ENCODE measurements at places on chromosomes 6 and 20. TPM values are rescaled to one million over a fixed set of nuclear protein-coding genes. Genes with fewer than 3 reads are reported as not detected.

The MUC22 gene
- not detected for total RNA-seq

The SPEF1 gene
- 0.93 TPM for total RNA-seq

- H3K27ac ChIP-seq: no peak overlapping the region
- H3K36me3 ChIP-seq: peaks cover 2% of the 10 kb centered on the region
Observed at GRCh38 chr6:2943564-2943955, 27.8 kb downstream of the SERPINB6 start.

DNA sequence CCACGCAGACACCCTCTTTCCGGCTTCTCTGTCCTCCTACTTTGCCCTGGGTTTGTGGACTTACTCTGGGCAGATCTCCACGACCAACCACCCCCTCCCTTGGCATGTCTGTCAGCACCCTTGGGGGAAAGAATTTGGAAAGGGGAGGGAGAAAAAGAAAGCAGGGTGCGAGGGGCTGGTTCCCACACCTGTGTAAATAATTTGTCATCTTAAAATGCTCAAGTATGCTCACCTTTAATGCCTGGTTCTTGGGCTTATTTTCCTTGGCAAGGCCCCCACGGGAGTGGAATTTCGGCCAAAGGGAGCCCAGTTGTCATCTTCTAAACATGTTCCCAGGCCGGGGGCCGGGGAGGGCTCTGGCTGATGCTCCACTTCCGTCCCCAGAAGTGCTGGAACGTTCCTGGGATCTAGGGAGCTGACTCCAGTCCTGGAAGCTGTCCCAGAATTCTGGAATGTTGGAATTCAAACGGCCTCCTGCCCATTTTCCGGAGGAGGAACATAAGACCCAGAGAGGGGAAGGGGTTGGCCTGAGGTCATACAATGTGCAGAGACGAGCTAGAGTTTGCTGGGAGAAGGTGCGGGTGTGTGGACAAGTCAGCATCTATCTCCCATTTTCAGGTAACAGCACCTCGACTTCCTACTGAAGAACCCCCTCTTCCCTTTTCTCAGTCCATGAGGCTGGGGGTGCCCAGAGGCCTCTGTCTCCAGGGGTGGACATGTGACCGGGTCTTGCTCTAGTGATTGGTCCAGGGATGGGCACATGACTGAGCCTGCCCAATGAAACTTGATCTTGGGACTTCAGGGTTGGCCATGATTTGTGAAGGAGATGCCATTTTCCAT lies 122.3 kb downstream of the CEBPB start:
- H3K4me1 ChIP-seq: peaks cover 39% of the 10 kb centered on the region
- H3K4me3 ChIP-seq: no peak overlapping the region
- H3K27me3 ChIP-seq: no peaks in the 10 kb centered on the region
- peak overlapping the region; percentile 20 for H3K27ac ChIP-seq
- DNase-seq: no peak
- no peaks in the 10 kb centered on the region for H3K36me3 ChIP-seq

DNA sequence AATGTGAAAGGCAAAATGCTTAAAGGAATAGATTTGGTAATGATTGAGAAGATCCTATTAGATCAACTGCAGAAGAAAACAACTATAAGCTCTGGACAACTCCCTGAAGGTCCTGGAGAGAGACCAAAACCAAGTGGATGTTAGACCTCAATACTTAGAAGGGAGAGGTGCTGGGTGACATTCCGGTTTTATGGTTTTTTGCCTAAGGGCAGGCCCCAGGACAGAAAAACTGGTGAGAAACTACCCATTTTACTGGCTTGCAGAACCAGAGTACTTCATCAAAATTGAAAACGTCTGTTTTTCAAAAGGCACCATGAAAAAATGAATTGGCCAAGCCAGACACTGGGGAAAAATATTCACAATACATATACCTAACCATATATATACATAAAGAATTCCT lies 26.3 kb downstream of the SAMHD1 start:
- no peaks in the 10 kb centered on the region for H3K4me1 ChIP-seq
- H3K4me3 ChIP-seq: no peak overlapping the region
- H3K36me3 ChIP-seq: no peaks in the 10 kb centered on the region
- no peak for DNase-seq
- no peaks in the 10 kb centered on the region for H3K27me3 ChIP-seq

DNA sequence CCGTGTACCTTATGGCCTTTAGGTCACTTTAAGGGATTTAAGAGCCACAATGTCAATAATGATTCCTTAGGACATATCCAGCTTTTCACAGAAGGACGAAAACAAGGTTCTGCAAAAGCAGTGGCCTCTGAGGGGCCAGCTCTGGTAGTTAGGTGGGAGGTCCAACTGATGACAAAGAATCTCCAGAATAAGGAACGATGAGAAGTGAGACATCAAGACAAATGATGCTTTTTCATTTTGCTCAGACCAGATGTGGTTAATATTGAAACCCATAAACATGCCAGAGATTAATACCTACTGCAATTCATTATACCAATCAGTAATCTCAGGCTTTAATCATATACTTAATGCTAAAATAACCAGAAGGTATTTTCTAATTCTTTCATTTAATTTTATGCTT lies 1.9 kb downstream of the C6orf58 start:
- no peak for DNase-seq
- no peak overlapping the region for H3K4me3 ChIP-seq
- H3K27ac ChIP-seq: no peak overlapping the region
- no peaks in the 10 kb centered on the region for H3K27me3 ChIP-seq
- no peaks in the 10 kb centered on the region for H3K36me3 ChIP-seq

DNA sequence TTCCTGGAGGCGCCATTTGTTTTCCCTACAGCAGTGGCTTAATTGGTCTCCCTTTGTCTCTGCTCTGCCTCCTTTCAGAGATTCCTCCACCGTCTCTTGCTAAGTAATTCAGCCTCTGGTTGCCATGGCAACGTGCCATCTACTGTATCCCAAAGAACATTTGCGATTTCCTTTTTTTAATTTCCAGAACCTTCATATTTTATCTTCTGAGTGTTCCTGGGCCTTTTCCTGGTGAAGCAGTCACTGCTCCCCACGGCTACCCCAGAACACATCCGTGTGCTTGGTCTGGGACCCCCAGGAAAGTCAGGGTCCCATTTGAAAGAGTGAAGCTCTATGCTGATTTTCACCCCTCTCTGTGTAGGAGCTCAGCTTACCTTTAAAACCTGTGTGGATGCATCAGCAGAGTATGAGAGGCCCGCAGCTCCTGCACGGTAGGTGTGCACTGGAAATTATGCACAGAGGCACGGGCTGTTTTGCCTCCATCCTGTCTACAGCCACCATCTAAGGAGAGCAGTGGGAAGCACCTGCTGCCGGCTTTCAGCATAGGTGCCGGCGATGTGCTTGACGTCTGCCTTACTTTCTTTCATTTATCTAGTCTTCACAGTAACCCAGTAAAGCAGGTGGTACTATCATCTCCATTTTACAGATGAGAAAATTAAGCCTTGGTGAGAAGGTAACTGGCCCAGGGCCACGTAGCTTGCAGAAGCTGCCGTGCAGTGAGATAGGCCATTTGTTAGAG lies 122.8 kb downstream of the SYCP2 start:
- H3K4me3 ChIP-seq: no peak overlapping the region
- no peaks in the 10 kb centered on the region for H3K36me3 ChIP-seq
- H3K27me3 ChIP-seq: peaks cover 11% of the 10 kb centered on the region
- H3K27ac ChIP-seq: no peak overlapping the region
- H3K4me1 ChIP-seq: no peaks in the 10 kb centered on the region

DNA sequence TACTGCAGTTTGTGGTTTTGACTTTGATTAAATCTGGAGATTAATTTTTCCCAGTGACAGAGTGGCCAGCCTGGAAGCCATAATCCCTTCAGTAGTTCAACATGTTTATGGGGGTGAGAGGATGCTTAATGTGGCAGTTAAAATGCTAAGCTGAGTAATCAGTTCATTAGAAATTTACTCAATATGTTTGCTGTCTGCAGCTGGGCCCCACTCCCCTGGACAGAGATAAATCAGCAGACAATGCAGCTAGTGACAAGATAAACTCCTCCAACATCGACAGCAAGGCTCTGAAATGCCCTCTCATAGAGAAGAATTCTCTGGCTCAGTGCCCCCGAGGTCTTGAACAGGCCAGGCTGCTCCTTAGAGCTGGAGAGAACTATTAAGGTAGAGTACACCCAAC lies 101.9 kb downstream of the LRFN2 start:
- no peaks in the 10 kb centered on the region for H3K36me3 ChIP-seq
- no peak overlapping the region for H3K4me3 ChIP-seq
- H3K27ac ChIP-seq: no peak overlapping the region
- no peaks in the 10 kb centered on the region for H3K4me1 ChIP-seq
- peaks cover 61% of the 10 kb centered on the region for H3K27me3 ChIP-seq

- H3K4me3 ChIP-seq: no peak overlapping the region
- H3K27me3 ChIP-seq: peaks cover 11% of the 10 kb centered on the region
- H3K27ac ChIP-seq: no peak overlapping the region
- no peaks in the 10 kb centered on the region for H3K36me3 ChIP-seq
- H3K4me1 ChIP-seq: no peaks in the 10 kb centered on the region
Observed at GRCh38 chr20:59429396-59429795, 129.0 kb downstream of the EDN3 start.

GRCh38 chr20:62979876-62980373 lies 26.8 kb downstream of the BHLHE23 start:
- H3K36me3 ChIP-seq: no peaks in the 10 kb centered on the region
- peaks cover 3% of the 10 kb centered on the region for H3K4me1 ChIP-seq
- H3K27me3 ChIP-seq: no peaks in the 10 kb centered on the region

DNA sequence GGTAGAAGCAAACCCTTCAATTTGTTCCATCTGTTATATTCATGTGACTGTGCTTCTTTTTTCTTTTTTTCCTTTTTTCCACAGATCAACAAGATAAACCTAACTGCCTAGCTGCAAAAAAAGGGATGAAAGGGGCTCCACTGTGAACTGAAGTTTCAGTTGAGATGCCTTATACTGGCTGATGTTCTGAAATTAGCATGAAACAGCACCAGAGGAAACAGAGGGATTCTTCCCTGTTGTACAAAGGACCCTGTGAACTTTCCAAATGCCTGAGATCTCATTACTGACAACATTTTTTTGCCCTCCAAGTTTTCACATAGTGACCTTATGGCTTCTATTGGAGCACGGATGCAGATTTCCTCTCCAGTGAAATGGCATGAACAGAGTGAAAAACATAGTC lies 302.7 kb upstream of the TFAP2D start:
- no peak overlapping the region for H3K27ac ChIP-seq
- DNase-seq: no peak
- H3K27me3 ChIP-seq: no peaks in the 10 kb centered on the region
- H3K36me3 ChIP-seq: no peaks in the 10 kb centered on the region
- no peaks in the 10 kb centered on the region for H3K4me1 ChIP-seq

DNA sequence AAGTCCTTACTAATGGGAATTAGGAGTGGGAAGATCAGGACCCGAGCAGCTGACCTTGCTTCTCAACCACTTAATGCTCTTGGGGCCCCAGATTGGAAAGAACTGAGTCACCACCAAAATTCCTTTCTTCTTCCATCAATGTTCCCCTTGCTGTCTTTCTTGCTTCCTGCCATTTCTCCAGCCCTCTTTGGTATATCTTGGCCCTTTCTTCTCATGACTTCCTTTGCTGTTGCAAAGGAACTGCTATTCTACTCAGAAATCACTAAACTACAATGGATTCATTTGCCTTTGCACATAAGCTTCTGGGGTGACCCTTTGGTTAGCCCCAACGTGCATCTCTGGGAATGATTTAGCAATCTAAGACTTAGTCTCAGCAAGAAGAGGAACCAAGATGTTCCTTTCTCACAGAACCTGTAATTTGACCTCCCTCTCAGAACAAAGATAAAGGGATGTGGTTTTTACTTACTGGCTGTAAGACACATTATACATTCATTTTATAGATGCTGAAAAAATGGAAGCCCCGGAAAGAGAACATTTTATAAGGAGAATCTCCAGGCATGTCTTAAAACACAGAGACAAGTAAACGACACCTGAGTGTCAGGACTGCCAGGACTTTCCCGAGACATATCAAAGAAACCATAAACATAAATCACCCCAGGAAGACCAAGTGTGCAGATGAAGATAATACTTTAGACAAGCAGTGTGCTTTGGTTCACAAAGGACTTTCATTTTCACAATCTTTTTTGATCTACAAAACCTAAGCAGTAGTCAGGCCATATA lies 99.0 kb upstream of the TNFAIP3 start:
- no peak for DNase-seq
- H3K27me3 ChIP-seq: no peaks in the 10 kb centered on the region
- no peak overlapping the region for H3K4me3 ChIP-seq
- H3K27ac ChIP-seq: no peak overlapping the region
- no peaks in the 10 kb centered on the region for H3K4me1 ChIP-seq
- no peaks in the 10 kb centered on the region for H3K36me3 ChIP-seq

- no peaks in the 10 kb centered on the region for H3K36me3 ChIP-seq
- no peaks in the 10 kb centered on the region for H3K27me3 ChIP-seq
- H3K27ac ChIP-seq: no peak overlapping the region
- no peaks in the 10 kb centered on the region for H3K4me1 ChIP-seq
- no peak for DNase-seq
Observed at GRCh38 chr6:48176645-48177308, 65.8 kb upstream of the PTCHD4 start.

GRCh38 chr20:52959125-52959524 lies 13.0 kb upstream of the TSHZ2 start:
- H3K36me3 ChIP-seq: no peaks in the 10 kb centered on the region
- DNase-seq: no peak
- H3K4me1 ChIP-seq: no peaks in the 10 kb centered on the region

- DNase-seq: peak; percentile 45
- no peak overlapping the region for H3K27ac ChIP-seq
- no peaks in the 10 kb centered on the region for H3K36me3 ChIP-seq
- H3K4me3 ChIP-seq: no peak overlapping the region
- H3K27me3 ChIP-seq: no peaks in the 10 kb centered on the region
Observed at GRCh38 chr6:54892831-54893230, 46.3 kb downstream of the FAM83B start.

DNA sequence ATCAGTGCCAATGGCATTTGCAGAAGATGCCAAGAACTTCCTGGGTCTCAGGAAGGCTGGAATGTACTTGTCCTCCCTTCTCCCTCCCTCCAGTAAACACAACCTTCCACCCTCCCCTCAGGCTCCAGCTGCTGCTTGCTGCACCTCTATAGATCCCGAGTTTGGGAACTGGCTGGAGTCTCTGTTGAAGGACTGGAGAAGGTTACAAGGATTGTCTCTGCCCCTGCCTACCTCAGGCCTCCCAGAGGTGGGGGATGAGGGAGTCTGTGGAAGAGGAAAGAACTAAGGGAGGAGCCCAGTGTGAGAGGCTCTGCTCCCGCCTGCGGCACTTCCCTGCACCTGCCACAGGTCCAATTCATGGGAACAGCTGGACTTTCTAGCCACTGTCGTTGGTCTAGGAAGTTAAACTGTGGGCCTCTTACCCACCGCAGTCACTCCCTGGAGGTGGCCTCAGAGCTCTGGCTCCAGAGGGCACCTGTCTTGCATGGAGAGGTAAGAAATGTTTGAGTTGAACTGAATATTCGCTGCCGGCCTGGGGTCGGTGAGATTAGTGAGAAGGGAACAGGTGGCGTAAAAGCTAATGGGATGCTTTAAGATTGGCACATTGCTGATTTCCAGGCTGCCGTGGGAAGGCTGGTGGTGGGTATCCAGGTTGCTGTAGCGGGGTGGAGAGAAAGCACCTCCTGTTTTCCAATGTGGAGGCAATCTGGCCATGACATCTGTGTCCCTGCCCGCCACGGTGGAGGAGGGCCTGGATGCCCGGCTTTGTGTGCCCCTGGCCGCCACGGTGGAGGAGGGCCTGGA lies 54.3 kb downstream of the PPP1R14C start:
- H3K27me3 ChIP-seq: no peaks in the 10 kb centered on the region
- DNase-seq: no peak
- peaks cover 10% of the 10 kb centered on the region for H3K4me1 ChIP-seq
- no peak overlapping the region for H3K4me3 ChIP-seq
- H3K27ac ChIP-seq: no peak overlapping the region
- no peaks in the 10 kb centered on the region for H3K36me3 ChIP-seq

Data from HCT116 (cell line).